ENCODE measurements at places on chromosomes 7 and 10.

DNA sequence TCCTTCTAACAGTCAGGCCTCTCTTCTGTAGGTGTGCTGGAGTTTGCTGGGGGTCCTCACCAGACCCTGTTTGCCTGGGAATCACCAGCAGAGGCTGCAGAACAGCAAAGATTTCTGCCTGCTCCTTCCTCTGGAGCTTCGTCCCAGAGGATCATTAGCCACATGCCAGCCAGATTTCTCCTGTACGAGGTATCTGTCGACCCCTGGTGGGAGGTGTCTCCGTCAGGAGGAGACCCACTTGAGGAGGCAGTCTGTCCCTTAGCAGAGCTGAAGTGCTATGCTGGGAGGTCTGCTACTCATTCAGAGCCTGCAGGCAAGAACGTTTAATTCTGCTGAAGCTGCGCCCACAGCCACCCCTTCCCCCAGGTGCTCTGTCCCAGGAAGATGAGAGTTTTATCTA is 611.1 kb upstream of the COBL start:
- DNase-seq: no peak

- DNase-seq: no peak
These were observed 252.7 kb downstream of the KIF20B start for GRCh38 chr10:89954061-89954460.

DNA sequence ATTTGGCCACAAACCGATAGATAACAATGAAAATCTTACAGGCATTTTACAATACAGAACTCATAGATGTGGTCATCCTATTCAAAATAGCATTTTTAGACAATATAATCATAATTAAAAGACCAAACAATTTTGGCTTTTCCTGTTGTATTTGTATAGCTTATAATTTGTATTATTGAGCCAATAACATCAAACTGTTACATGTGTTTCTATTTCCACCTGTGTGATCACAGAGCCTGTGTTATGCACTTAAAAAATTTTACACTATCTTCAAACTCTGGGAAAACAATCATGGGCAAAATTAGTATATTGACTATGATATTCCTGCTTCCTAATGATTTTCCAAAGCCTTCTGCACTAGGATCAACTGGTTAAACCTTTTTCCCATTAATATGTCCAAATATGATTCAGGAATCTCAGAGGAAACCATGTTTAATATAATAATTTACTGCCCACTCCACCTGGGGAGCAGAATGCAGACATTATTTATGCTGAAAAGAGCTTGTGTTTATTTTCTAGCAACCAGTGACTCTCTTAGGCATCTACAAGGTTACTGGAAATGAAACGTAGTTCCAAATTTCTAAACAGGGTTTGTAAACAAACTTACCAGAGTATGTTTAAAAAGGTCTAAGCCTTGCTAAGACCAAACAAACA is 1.7 kb downstream of the RHOBTB1 start:
- DNase-seq: no peak

GRCh38 chr10:103374263-103374662 is 6.5 kb downstream of the TAF5 start:
- DNase-seq: no peak

- no peak for DNase-seq
These were observed 147.8 kb downstream of the ADAM12 start for GRCh38 chr10:126240483-126240882.

- DNase-seq: no peak
These were observed 38.7 kb upstream of the PCLO start for GRCh38 chr7:83201355-83201754.

GRCh38 chr7:142384493-142384922 is 126.7 kb upstream of the PRSS58 start:
- DNase-seq: peak; percentile 13

DNA sequence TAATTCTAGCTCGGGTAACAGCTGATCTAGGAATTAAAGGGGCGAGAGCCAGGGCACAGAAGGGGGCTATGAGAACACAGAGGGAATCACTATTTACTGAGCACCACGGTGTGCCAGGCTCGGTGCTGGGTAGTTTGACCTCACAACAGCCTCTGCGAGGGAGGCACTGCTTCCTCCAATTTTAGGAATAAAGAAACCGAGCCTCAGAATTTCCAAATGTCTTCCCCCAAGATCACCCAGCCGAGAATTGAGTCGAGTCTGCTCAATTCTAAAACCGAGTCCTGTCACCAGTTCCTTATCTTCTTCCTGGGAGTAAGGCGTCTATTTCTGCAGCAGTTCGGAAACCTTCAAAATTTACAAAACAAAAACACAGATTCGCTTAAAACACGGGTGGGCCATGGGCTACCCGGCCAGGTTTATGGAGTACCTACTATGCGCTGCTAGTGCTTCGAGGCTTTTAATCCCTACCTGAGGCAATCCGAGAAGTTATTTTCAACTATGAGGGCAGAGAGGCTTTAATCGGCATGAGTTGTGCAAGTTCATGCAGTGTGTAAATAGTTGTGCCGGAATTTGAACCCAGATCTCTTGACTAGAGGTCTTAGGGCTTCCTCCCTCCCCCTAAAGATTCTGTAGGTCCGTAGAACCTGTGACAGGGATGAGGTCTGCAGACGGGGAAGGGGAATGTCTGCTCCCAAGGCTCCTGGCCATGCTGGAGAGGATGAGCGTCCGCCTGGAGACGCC is 872 bp upstream of the HMX2 start:
- DNase-seq: no peak

GRCh38 chr7:70694434-70694970 is 437.4 kb upstream of the GALNT17 start:
- DNase-seq: no peak

GRCh38 chr10:96285331-96285752 is 14.0 kb upstream of the BLNK start:
- no peak for DNase-seq

DNA sequence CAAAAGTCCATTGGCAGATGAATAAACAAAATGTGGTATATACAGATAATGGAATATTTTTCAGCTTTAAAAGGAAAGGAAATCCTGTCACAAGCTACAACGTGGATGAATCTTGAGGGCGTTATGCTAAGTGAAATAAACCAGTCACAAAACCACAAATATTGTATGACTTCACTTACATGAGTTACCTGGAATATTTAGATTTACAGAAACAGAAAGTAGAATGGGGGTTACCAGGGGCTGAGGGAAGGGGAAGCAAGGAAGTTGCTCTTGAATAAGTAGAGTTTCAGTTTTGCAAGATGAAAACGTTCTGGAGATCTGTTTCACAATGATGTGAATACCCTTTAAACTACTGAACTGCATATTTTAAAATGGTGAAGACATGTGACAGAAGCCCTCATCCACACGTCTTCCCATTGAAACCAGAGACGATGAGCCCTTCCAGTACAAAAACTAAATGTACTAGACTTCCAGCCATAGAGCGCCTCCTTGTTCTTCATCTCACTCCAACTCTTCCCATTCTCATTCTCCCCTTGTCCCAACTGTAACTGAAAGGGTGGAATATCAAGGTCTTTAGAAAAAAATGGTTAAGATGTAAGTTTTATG is 62.4 kb downstream of the MICU1 start:
- peak; percentile 15 for DNase-seq

GRCh38 chr7:91826377-91826776 is 54.1 kb downstream of the MTERF1 start:
- DNase-seq: no peak

- DNase-seq: peak; percentile 65
These were observed 28.0 kb downstream of the PRSS2 start for GRCh38 chr7:142798451-142799436.

- no peak for DNase-seq
These were observed 10.2 kb downstream of the TUBGCP2 start for GRCh38 chr10:133298466-133298865.

DNA sequence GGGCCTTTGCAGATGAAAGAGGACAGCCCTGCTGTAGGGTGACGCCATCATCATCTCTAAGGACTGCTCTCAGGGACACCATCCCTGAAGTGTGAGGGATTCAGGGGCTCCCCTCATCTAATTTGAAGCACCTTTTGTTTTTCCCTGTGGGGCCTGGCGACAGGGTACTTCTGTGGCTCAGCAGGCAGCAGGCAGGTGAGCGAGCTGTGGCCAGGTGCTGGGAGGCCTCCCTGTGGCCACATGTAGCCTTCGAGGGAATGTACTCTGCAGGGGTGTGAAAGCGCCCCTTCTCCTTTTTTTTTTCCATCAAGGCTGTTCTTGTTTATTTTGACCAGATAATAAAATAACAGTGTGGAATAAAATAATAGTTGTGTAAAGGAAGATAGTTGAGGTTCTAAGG is 118.2 kb upstream of the DPP6 start:
- no peak for DNase-seq

DNA sequence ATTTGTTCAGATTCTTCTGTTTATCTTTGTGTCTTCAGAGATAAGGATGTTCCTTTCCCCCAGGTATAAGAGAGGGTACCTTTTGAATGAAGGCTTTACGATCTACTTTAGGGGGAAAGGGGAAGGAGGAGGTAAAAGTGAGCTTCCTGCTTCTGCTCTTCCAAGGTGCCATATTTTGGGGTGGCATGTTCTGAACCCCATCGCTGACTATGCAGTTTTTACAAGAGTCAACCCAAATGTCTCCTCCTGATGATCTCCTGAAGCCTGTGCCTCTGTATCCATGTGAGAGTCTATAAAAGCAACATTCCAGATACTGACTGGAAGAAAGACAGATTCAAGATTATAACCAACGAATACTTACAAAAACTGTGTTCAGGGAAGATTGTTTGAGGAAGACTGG is 102.5 kb downstream of the ZNF277 start:
- DNase-seq: no peak

DNA sequence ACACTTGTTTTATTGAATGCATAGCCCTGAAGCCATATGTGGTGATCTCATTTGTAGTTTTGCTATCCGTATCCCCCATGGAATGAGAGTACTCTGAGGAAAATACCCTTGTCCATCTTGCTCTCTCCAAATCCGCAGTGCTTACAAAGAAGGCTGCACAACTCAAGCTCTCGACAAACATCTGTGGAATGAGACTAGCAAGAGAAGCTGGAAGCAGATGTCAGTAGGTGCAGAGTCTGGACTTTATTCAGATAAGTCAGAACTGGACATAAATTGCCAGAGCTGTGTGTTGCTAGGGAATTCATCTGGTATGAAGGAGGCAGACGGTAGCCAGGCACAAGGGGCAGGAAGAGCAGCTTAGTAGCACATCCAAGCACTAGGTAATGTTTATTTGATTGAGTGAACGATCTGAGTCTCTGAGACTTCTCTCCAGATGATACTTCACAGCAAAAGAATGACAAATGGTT is 1046.2 kb downstream of the XPNPEP1 start:
- DNase-seq: no peak

- no peak for DNase-seq
These were observed 380.3 kb downstream of the TCERG1L start for GRCh38 chr10:130931256-130931655.

GRCh38 chr7:116340201-116340847 is 130.0 kb downstream of the TES start:
- no peak for DNase-seq

GRCh38 chr7:543501-544337 is 24.1 kb upstream of the PDGFA start:
- DNase-seq: no peak

- no peak for DNase-seq
These were observed 35.7 kb upstream of the SRRM3 start for GRCh38 chr7:76165973-76166403.

GRCh38 chr10:7647062-7647664 is 19.6 kb downstream of the ITIH5 start:
- DNase-seq: no peak

- peak; percentile 86 for DNase-seq
These were observed 32.1 kb downstream of the JCAD start for GRCh38 chr10:30027057-30028005.

Measured in CD4-positive, alpha-beta T cell treated with Interferon alpha-2 for 1 hour (primary cell).